ENCODE measurements at places on chromosomes 12 and 14.

- DNase-seq: peak; percentile 77
Observed at GRCh38 chr12:46430340-46430948, 57.9 kb upstream of the SLC38A2 start.

DNA sequence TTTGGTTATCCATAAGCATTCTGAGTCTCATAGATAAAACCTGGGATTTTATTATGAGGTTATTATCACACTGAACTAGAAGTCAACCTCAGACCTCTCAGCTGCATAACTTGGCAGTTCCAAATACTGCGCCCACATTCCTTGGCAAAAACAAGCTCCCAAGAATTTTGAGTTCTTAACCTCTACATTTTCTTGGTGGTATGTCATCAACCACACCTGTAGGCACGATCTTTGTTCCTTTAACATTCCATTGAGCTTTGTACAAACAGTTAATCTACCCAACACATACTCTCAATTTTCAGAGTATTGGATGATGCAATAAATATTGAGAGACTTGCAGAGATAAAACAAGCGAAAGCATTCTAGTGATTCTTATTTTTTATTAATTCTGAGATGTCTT is 371.8 kb upstream of the PRICKLE1 start:
- DNase-seq: no peak

GRCh38 chr12:61870658-61871484 is 389.3 kb upstream of the USP15 start:
- DNase-seq: no peak

GRCh38 chr12:118512669-118513068 is 136.3 kb downstream of the SUDS3 start:
- no peak for DNase-seq

DNA sequence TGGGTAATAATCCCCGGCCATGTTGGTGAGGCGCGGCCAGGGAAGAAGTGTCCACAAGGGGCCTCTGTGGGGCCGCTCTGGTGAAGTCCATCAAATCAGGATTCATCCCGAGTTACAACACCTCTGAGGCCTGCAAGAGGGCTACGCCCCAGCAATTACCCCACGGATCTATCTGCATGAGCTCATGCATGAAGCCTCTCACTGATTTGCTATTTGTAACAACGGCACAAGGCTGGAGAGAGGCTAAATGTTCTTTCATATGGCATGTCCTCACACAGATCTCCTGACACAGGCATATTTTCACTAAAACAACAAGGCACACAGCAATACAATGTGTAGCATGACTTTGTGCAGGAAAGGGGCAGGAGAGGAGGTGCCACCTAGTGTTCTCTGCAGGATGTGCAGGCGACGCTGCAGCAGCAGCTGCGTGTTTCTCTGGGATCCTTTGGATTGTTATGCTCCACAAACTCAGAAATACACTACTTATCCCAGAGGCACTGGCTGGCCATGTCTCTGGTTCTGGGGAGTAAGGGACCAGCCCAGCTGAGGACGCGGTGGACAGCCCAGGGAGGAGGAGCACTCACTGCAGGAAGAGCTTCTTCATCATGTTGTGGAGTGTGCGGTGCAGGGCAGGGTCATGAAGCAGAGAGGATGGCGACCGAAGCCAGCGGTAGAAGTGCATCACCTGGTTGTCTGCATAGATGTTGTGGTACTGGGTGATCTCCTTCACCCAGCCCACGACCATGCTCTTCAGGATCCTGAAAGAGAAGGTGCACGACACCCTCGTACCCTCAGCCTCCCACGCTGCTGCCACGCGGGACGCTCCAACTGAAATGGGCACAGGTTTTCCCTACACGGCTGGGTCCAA is 20.2 kb downstream of the P2RX2 start:
- DNase-seq: peak; percentile 46

DNA sequence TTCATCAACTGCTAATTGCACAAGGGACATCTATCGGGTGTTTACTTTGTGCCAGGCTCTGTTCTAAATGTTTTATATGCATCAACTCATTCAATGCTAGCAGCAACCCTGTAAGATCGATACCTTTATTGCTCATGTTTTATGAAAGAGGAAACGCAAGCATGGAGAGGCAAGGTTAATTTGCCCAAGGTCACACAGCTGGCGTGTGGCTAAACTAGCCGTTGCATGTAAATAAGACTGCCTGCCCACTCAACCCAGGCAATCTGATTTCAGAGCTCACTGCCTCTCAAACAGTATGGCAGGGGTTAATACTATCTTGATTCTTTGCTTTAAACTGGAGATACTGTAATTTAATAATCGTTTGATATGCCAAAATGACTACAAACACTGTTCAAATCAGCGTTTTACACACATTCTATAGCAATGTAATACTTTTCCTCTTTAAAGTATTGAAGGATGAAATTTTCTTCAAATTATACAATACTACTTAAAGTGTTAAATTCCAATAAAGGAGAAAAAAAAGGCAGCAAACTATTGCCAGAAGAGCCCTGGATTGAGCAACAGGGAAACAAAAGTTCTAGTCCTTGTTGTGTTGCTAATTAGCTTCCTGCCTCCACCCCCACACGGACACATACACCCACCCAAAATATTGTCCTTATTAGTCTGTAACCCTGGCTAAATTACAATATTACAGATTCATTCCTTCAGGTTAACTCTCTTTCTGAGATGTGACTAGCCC is 39.1 kb upstream of the DHRS7 start:
- no peak for DNase-seq

DNA sequence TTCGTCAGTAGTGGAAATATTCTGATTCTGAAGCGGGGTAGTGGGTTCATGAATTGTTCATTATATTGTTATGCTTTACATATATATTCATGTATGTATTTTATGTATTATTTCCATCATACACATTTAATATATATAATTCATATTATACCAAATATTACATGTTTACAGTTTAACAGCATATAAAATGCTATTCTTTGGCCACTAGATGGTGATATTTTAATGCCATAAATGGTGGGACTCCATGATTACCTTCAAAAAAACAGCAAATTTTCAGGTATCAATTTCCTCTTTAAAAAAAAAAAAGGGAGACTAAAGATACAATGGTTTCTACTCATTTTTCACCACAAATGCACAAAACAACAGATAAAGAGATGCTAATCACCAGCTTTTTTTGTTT is 41.0 kb downstream of the BDKRB1 start:
- DNase-seq: no peak

DNA sequence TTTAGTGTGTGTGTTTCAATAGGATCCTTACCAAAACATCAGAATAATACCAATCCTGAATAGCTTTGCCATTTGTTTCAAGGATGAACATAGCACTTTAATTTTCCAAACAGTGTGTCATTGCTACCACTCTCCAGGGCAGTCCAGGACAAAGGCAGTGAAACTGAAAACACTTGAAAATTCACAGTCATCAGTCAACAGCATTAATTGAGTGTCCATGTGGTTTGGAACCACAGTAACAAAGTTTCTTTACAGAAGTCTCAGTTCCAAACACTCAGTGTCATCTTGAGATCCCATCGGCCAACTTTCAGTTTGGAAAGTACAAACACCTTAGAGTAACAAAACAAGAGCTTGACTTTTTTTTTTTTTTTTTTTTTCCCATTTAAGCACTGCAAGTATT is 228.4 kb upstream of the SOX5 start:
- DNase-seq: no peak

DNA sequence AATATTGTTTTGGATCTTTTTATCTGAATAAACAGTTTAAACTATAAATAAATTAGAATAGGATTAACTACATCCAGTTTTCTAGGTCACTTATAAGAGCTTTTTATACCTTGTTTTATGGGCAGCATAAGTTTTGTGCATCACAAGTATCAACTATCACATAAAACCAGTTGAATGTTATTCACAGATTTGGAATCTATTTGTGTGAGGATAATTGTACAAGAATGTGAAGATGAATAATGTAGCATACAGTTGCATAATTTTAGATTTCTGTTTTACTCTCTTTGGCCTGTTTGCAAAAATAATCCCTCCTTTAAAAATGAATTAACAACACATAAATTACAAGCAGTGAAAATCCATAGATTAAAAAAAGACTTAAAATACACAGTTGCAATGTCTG is 88.8 kb downstream of the SCFD1 start:
- no peak for DNase-seq

All from K562 (cell line).